ENCODE measurements at places on chromosomes 1 and 21.
A peak's percentile ranks its signal among the peaks of the same experiment; 100 is the strongest.

DNA sequence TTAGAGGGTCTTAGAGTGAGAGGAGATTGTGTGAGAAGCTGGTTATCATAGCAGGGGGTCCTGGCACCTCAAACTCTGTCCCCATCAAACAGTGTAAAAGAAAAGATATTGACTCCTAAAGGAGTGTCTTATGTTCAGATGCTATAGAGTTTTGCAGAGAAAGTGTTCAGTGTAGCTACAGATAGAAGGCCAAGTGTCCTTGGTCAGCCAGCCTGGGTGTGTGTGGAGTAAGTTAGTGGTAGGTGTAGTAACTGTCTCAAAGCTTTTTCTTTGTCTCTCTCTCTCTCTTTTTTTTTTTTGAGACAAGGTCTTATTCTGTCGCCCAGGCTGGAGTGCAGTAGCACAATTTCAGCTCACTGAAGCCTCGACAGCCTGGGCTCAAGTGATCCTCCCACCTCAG lies 17.2 kb downstream of the CAMTA1 start:
- DNase-seq = no peak

- DNase-seq = no peak
These were observed 415.2 kb upstream of the DAB1 start for GRCh38 chr1:57839067-57839466.

DNA sequence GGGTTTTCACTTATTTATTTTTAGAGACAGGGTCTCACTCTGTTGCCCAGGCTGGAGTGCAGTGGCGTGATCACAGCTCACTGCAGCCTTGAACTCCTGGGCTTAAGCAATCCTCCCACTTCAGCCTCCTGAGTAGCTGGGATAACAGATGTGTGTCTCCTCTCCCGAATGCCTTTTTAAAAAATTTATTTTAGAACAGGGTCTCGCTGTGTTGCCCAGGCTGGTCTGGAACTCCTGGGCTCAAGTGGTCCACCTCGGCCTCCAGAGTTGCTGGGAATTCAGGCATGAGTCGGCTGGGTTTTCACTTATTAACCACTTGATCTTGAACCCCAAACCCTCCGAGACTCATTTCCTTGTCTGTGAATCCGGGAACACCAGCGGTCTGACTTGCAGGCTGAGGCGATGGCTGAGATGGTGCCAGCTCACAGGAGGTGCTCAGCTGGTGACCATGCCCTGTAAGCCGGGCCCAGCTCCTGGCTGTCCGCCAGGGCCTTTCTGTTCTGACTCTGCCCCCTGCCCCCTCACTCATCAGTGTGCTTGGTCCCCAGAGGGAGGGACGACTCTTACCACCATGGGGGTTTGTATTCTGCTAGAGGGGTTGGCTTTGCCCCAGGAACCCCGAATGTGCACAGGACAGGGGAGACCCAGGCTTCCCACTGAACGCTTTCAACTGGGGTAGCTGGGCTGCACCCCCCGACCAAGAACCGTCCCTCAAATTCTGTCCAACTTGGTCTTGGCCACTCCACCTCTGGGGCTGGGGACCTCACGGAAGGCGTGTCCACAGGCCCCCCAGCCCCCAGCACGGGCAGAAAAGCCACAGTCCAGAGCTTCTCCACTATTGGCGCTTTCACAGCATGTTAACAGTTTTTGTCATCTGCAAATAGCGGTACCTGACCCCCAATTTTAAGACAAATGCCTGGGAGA lies 22.5 kb downstream of the MMEL1 start:
- no peak for DNase-seq

GRCh38 chr1:226479474-226479873 lies 69.1 kb upstream of the STUM start:
- peak; percentile 25 for DNase-seq

All from dermis blood vessel endothelial cell (primary cell).